ENCODE measurements at places on chromosomes 11 and 22. TPM values are rescaled to one million over a fixed set of nuclear protein-coding genes. Genes with fewer than 3 reads are reported as not detected.

The TP53I11 gene
- total RNA-seq, result 25.8 TPM

DNA sequence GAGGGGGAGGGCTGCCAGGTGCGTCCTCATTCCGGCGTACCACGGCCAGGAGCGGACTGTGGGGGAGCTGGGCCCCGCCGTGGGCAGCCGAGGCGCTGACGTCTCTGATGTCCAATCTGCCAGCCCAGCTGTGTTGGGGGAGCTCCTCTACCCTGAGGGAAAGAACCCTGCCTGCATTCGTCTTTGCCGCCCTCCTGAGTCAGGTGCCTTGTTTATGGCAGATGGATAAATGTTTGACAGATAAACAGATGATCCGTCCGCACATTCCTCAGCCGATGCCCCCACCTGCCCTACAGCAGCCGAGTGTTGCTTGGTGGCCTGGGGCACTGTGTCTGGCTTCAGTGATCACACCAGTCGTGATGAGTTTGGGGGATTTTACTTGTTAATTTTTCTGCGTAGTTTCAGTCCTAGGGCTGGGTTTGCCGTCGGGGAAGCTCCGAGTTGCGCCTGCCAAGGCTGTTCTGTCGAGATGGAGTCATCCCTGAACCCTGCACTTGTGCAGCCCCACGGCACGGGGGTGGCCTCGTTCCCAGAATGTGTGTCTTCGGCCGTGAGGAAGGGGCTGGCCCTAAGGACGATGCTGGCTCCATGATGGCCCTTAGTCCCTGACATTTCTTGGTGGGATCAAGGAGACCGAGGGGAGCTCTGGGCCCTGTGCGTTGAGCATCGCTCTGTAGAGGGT, 1083.9 kb downstream of the BRD1 start:
- no peak for DNase-seq

The TEX12 gene
- 0.32 TPM for total RNA-seq

The WNT7B gene
- 0.64 TPM for total RNA-seq

The CHADL gene
- total RNA-seq, result 0.64 TPM

The GALNT18 gene
- 5.2 TPM for total RNA-seq

The SLC22A9 gene
- not detected for total RNA-seq

The C1QTNF4 gene
- total RNA-seq, result 0.43 TPM

DNA sequence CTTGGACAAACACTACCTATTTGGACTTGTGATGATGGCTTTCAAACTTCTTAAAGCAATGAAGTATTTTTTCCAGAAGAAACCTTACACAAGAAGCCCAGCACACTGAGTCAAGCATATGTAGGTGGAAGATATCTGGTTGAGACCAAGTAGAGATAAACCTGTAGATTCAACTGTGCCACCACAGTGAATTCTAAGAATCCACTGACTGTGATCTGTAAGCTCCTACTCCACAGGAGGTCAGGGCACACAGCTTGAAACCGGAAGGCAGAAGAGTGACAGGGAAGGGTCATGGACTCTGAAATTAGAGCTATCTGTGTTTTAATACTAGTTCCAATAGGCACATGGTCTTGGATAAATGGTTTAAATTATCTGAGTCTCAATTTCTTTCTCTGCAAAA, 404.5 kb downstream of the ETS1 start:
- DNase-seq, result no peak

DNA sequence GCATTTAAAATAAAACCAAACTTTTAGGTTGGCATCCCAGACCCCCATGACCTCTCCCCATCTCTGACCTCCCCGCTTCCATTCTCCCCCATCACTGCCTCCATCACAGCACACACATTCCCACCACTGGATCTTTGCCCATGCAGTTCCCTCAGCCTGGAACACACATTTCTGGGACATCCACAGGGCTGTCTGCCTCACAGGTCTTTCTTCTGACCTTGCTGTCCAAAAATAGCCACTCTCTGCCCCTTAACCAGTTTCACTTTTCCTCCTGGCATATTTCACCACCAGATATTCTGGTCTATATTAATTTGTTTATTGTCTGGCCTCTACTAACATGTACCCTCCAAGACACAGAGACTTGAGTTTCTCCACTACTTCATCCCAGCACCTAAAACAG, 75.2 kb upstream of the PRDM11 start:
- DNase-seq, result no peak

The CCDC89 gene
- total RNA-seq, result 3.9 TPM

- DNase-seq, result no peak
Observed at GRCh38 chr11:124209824-124210357, 26.7 kb downstream of the OR10D3 start.

GRCh38 chr11:6411594-6412031, 7.3 kb downstream of the APBB1 start:
- no peak for DNase-seq

DNA sequence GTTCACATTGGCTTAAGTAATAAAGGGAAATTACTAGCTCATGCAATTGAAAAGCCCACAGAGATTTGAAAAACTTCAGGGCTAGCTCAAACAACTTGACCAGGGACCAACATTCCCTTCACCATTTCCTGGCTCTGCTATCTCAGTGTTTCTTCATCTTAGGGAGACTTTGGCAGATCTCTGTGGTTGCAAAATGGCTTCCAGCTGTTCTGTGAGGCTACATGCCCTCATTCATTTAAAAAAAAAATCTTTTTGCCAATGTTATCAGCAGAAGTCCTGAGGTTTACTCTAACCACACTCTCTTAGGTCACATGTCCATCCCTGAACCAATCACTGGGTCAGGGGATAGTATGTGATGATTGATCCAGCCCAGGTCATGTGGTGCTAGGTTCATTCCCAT, 13.9 kb upstream of the RASSF10 start:
- peak; percentile 45 for DNase-seq

- DNase-seq, result no peak
Observed at GRCh38 chr11:94501522-94501921, 7.7 kb downstream of the ANKRD49 start.

DNA sequence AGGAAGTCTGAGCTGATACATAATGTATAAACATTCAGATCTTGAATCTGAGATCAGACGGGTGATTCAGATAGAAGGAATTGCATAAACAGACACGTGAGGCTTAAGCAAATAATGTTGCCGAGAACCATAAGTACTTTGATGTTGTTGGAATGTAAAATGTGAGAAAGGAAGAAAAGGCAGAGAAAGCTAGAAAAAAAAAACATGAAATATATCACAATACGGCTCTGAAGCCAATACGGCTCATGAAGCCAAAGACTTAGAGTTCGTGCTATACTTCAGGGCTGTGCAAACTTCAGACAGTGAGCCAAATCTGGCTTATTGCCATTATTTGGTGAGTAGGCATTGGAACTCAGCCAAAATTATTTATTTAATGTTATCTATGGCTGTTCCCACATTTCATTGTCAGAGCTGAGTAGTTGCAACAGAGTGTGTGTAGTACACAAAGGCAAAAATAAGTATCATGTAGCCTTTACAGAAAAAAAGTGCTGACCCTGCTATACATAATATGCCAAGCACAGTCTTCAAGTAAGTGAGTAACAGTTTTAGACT, 673.3 kb downstream of the CNTN5 start:
- DNase-seq, result peak; percentile 81

DNA sequence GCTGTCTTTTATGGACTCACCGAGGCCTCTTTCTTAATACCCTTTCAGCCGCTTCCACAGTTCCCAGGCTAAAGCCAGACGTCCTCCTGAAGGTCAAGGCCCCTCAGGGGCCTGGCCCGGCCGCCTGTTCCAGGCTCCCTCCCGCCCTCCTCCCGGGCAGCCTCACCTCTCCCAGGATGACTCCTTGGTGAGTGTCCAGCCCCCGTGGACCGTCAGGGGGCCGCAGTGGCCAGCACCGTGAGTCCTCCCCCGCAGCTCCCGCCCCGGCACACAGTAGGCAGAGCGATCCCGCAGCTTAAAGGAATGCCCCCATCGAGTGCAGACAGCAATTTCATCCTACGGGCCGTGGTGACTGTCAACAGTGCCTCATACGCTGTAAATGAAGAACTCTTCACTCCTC, 32.9 kb downstream of the ELFN2 start:
- no peak for DNase-seq

GRCh38 chr11:67492801-67493547, 10.1 kb downstream of the AIP start:
- no peak for DNase-seq

The PKP3 gene
- total RNA-seq, result 2.2 TPM

GRCh38 chr11:33753304-33753967, 17.2 kb upstream of the CD59 start:
- peak; percentile 30 for DNase-seq

DNA sequence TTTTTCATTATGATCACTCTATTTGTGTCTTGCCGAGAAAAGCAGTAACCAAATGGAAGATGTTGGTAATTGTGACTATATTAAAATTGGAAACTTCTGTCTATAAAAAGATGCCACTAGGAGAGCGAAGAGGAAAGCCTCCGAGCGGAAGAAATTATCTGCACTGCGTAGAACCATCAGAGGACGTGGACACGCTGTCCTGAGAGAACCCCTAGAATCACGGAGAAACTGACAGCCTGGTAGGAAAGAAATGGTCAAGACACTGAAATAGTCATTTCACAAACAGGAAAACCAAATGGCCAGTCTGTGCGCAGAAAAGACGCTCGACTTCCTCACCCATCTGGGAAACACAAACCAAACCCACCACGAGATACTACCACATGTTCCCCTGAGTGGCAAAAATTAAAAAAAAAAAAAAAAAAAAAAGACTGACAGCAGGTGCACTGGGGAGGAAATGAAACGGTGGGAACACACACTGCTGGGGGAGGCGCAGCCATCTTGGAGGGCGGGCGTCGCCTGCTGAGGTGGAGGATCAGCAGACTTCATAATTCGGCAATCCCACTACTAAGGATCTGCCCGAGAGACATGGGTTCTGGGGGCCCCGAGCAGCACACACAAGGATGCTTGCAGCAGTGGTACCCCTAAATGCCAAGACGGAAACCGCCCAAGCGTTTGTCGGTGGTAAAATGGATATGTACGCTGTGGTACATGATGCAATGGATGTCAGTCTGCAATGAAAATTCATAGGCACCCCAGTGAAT, 21.3 kb downstream of the IFITM10 start:
- no peak for DNase-seq

The LMO2 gene
- total RNA-seq, result under 0.01 TPM

DNA sequence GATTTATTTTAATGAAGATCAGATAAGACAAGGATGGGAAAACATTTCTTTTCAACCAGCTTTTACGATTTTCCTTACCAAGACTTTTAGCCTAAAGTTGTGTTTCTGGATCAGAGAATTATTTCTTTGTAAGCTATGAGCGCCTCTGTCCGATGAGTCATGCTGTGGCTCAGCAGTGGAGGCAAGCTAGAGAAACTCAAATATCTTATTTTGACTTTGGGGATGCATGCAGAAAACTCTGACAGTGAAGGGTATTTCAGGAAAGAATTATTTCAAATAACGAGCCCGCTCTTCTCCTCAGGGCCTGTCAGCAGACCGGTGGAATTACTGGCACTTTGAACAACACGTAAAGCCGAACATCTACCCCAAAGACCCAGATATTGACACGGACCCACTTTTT, 77.9 kb upstream of the OR5AK2 start:
- DNase-seq, result no peak

DNA sequence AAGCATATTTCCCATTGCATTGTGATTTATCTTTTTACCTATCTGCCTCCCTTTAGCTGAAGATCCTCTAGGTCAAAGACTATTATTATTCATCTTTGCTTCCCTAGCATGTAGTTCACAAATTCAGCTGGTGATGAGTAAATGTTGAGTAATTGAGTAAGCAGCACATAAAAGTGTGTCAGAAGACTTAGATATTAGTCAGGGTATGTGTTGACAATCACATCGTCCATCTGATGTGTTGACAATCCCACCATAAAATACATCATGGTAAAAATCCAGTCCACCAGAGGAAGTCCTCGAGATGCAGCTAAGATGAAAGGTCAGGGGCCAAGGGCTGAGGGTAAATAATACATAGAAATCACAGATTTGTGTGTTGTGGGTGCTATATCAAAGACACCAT, 22.9 kb upstream of the ABTB2 start:
- DNase-seq, result peak; percentile 61

GRCh38 chr22:44745853-44746789, 6.3 kb upstream of the ARHGAP8 start:
- no peak for DNase-seq

The USP2 gene
- under 0.01 TPM for total RNA-seq

DNA sequence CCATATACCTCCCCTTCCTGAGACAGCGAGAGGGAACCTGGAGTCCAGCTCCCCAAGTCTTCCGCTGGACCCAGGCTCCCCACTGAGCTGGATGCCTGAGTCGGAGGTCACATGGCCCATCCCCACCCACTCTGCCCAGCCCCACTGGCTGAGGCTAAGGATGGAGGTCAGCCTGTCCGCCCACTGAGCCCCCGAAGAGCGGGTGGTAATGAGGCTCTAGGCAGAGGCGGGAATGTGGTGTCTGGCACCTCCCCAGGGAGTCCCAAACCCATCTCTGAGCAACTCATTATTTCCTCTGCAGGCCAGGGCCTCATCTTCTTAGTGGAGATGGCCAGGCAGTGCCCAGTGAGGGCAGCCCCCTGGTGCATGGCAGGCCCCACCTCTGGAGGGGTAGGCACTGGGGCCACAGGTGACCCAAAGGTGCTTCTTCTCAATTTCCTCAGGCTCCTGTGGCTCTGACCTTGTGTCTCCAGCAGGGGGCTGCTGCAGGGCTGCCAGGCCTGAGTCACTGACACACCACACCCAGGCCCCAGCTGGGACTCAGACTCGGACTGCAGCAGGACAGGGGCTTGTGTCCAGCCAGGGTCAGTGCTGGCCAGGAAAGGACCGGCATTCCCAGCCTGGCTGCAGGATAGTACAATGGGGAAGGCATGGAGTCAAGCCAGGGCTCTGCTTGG, 10.2 kb upstream of the PDE2A start:
- DNase-seq, result peak; percentile 61

GRCh38 chr11:33094157-33094556, 54.8 kb downstream of the TCP11L1 start:
- DNase-seq, result no peak

GRCh38 chr11:72918851-72919250, 104.6 kb downstream of the ATG16L2 start:
- DNase-seq, result no peak

DNA sequence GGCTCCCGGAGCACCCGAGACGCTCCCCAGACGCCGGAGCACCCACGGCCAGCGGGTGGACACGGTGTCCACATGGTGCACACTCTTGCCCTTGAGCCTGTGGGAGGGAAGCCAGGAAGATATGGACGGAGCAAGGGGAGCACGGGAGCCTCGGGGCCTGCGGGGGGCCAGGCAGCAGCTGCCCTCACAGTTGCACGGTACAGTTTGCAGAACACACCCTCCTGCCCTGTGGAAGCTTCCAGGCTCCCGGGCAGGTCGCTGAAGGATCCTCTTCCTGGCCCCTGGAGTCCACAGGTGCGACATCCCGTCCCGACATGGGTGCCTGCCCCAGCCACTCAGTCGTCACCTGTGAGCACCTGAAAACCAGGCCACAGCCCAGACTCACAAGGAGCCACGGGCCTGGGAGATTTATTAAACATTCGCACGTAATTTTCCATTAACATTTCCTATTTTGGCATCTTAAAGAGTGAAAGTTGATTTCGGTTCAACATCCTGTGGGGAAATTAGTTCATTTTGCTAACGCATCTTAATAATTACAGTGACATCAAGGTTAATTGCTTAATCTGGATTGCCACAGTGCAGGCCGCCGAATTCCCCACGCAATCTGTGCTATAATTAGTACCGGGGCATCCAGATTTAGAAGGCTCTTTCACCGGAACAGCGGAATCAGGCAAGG, 253.3 kb downstream of the BRD1 start:
- no peak for DNase-seq

Data from fibroblast of villous mesenchyme (primary cell).